ENCODE measurements at places on chromosomes 13 and 19.

GRCh38 chr13:27868641-27869435 lies 51.0 kb upstream of the PDX1 start:
- no peak for DNase-seq

GRCh38 chr13:24911133-24911908 lies 147.4 kb downstream of the RNF17 start:
- no peak for DNase-seq

DNA sequence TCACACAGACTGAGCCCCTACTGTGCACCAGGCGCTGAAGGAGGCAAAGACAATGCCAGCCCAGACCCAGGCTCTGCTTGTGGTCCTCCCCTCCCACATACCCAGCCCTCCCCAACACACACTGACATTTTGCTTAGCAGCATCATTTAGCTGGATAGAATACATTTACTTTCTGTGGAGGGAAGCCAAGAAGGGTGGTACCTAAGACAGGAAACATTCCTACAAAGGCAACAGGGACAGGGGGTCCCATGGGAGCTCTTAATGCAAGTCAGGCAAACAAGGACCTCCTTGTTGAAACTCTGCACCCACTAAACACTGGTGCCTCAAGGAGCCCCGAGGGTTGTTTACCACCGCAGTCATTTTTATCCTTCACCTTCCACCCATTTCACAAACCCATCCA lies 77.0 kb upstream of the ZNF507 start:
- DNase-seq: no peak

DNA sequence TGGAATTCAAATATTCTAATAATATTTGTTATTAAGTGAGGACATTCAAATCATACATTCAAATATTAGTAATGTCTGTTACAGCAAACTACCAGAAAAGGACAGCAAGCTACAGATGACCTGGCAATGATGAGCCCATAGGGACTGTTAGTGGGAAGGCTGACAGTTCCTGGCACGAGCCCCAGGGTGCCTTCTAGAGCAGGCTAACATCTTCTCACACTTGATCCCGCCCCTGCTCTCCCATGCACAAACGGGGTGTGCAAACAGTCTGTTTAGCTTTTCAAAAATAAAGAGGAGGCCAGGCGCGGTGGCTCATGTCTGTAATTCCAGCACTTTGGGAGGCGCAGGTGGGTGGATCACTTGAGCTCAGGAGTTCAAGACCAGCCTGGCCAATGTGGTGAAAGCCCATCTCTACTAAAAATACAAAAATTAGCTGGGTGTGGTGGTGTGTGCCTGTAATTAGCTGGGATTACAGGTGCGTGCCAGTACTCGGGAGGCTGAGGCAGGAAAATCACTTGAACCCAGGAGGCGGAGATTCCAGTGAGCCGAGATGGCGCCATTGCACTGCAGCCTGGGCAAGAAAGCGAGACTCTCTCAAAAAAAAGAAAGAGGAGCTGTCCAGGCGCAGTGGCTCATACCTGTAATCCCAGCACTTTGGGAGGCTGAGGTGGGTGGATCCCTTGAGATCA lies 9.6 kb upstream of the GARRE1 start:
- no peak for DNase-seq

- no peak for DNase-seq
Observed at GRCh38 chr13:27463500-27463899, 13.1 kb upstream of the MTIF3 start.

GRCh38 chr13:26221399-26221720 lies 754 bp downstream of the RNF6 start:
- DNase-seq: no peak

DNA sequence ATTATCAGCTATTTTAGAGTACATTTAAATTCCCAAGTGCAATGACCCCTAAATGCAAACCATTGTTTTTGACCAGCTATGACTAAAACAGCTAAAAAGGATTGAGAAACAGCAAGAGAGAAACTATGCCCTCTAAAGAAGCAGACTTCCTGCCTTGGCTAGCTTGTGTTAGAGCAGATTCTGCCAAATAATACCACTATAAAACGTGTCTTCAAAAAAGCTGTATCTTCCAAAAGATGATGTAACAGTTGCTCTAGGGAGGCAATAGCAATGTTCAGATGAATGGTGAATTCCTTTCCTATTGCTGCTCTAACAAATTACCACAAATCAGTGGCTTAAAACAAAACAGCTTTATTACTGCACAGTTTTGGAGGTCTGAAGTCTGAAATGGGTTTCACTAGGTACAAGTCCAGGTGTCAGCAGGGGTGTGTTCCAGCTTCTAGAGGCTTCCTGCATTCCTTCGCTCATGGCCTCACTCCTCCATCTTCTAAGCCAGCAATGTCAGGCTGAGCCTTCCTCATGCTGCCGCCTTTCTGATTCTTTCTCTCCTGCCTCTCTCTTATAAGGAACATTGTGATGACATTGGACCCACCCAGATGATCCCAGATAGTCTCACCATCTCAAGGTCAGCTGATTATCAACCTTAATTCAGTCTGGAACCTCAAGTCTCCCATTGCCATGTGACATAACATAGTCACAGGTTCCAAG lies 84.5 kb downstream of the LRRC63 start:
- no peak for DNase-seq

DNA sequence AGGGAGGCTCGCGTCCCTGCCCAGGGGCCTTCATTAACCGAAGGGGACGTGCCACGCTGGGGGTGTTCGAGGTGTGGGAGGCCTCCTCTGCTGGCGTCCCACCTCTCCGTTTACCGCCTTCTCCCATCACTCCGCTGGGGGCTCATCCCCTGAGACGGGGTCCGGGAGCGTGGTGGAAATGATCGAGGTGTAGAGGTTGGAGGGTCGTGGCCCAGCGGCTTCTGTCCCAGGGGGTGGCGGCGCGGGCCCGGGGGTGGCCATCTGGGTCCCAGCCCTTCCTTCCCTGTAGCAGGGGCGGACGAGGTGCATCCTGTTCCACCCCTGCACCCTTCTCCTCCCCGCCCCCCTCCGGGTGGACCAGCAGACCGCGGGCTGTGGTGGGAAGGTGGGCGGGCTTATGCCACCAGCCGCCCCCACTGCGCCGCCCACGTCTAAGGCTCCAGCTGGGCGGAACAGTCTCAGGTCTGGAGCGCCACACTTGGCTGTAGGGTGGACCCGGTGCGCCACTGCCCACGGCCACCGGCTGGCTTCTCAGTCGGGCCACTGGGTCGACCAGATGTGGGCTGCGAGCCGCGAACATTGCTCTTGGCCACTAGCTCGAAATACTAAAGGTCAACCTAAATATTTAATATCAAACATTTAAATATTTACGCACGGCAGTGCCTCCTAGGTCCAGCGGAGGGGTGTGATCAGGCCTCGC lies 69.5 kb downstream of the ZNF723 start:
- DNase-seq: no peak

DNA sequence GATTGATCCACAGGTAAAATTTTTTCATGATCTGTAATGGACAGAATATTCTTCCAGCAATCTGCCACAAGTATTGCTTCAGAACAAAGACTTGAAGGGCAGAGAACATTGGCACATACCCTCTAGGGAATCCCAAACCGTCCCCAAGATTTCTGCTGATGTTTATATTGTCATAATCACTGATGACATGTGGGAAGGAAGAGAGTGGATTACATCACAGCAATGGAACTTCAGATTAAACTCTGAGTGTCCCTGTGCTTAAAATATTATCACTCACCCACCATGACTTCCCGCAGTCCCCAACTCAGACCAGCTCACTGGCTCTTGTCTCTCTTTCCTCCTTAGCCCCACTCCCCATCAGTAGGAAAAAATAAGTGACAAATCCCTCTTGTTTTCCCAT lies 8.5 kb upstream of the TPT1 start:
- DNase-seq: no peak

- DNase-seq: no peak
Observed at GRCh38 chr13:89688918-89689317, 1658.6 kb upstream of the MIR17HG start.

DNA sequence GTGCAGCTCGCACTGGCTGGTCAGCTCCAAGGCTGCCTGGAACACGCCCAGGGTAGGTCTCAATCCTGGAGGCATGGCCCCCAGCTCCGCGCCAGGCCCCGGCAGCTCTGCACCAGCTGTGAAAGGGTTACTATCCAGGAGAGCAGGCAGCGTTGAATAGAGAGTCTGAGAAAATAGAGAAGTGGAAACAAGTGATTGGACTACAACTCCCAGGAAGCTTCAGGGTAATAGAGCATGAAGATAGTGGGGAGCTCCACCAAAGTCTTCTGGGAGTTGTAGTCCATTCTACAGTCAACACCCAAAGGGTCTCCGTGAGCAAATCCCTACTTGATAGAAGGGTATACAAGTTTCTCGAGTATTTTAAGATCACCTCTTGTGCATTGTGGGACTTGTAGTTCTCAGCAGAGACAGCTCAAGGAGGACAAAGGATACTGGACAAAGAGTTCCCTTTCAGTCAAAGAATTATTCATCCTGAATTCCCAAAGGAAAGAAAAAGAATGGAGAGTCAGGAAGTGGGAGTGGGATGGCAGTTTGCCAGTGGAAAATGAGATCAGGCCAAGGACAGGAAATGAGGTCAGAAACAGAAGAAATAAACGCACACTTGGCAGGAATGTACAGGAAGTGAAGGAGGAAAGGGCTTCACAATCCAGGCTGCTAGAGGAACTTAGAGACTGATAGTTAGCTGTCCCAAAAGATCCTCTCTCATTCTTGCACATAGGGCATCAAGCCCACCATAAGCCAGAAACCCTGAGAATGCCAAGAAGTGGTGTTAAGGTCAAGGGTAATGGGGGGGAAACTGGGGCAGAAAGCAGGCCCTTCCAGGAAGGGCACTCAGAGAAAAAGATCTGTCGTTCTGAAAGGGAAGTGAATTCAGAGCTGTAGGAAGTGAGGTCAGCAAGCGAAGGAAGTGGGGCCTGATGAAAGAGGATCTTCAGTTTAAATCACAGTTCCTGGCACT lies 5.5 kb upstream of the MAMSTR start:
- no peak for DNase-seq

- DNase-seq: no peak
Observed at GRCh38 chr13:34335014-34336007, 517.4 kb downstream of the RFC3 start.

DNA sequence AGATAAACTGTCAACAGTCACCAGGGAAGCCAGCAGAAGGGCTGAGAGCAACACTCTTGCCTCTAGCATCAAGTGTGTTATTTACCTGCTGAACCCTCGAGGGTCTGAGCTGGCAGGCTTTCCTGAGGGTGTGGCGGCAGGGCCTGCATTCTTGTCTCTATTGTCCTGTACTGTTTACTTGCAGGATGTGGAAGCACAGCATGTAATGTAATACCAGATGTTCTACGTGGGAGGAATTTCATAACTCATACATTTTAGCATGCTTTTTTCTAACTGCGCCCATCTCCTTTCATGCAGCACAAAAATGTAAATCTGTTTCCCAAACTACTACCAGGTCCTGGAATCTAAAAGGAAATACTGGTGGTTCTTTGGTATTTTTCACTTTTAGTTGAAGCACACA lies 153.1 kb downstream of the RGCC start:
- no peak for DNase-seq

DNA sequence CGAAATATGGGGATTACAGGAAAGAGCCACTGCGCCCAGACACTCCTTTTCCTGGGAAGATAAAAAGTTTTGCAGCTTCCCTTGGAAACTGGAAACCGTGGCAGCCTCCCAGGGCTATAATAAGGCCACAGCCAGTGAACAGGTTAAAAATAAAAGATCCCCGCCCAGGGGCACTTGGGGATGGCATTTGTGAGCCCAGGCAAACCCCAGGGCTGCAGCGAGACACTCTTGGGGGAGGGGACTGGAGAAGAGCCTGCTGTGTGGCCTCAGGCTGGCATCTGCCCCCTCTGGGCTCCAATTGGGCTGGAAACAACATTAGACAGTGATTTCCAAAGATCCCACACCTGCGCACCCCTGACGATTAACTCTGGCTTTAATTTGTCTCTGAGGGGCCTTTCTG lies 11.2 kb downstream of the FEM1A start:
- DNase-seq: no peak

DNA sequence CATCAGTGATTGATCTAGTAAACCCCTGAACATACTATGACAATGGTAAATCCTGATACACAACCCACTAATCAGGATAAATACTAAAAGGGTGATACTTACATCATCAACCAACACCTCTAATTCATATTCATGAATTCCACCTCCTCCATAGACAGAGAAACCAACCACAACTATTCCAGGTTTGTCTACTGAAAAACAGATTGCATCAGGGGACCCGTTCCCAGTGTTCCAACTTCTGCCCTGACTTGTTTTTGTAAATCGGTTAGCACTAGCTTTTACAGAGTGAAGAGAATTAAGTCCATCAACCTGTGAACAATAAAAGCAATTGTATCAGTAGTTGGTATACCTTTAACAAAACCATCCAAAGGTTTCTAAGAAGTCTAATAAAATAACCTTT lies 149.2 kb downstream of the MYCBP2 start:
- no peak for DNase-seq

DNA sequence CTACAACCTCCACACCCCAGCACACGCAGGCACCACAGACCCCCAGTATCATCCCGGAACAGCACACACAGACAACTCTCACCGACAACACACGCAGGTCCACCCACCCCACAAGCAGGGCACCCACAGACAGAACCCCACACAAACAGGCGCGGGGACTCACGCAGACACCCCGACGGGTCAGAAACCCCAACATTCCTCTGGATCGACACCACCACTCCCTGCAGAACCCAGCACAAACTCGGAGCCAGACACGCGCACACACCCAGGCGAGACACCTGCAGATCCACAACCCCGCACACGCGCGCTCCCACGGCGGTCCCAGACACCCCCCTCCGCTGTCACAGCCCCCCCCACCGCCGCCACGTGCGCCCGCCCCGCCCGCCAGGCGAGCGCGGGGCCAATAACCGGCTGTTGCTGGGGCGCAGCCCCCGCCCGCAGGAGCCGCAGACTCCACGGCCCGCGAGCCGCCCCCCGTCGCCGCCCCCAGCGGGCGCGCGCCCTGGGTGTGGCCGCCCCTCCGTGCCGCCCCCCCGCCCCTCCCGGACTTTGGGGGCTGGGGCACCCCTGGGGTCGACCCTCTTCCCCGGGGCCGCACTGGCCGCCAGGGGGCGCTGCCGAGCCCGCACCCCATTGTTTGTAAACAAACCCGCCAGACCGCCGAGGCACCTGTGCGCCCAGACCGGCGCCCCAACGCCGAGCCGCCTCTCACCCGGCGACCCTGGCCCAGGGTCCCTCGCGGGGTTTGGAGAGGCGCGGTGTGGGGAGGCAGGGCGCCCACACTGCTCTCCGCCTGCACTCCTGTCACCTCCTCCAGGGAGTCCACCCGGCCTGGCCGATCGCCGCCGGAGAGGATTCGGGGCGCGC lies 712 bp downstream of the BBC3 start:
- DNase-seq: peak; percentile 67

GRCh38 chr19:1497578-1498235 lies 6.7 kb downstream of the REEP6 start:
- no peak for DNase-seq

GRCh38 chr13:34751044-34751443 lies 191.0 kb upstream of the NBEA start:
- no peak for DNase-seq

- DNase-seq: peak; percentile 33
Observed at GRCh38 chr13:20702915-20703779, at the start of gene IL17D. Gene IL17D, plus strand, starts transcription at chr13:20703699. Its CDS starts 303 bp downstream, at chr13:20704002.

All from neural crest cell (in vitro differentiated cells).